ENCODE measurements at places on chromosomes 6 and 20. TPM values are rescaled to one million over a fixed set of nuclear protein-coding genes. Genes with fewer than 3 reads are reported as not detected.

The BMP2 gene
- 2.4 TPM for total RNA-seq

The FUT9 gene
- total RNA-seq, result not detected

The PPIL6 gene
- total RNA-seq, result 3.9 TPM

GRCh38 chr20:9269280-9269971 is 200.5 kb downstream of the PLCB4 start:
- no peak for DNase-seq

DNA sequence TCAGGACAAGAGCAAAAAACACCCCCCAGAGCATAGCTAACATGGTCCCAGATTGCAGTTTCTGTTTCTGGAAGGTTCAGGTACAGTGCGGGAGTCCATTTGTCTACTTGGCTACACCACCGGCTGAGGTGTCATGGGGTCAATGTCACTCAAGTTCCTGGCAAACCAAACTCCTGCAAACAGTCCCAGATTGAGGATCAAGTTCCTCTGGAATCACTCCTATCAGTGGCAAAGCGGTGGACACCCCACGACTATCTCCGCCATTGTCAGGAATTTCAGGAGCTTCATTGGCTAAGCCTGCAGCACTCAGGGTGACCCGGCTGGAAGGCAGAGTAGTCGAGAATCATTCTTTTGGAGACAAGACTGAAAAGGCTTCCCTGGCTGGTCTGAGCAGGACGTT is 41.8 kb downstream of the SLC22A1 start:
- no peak for DNase-seq

DNA sequence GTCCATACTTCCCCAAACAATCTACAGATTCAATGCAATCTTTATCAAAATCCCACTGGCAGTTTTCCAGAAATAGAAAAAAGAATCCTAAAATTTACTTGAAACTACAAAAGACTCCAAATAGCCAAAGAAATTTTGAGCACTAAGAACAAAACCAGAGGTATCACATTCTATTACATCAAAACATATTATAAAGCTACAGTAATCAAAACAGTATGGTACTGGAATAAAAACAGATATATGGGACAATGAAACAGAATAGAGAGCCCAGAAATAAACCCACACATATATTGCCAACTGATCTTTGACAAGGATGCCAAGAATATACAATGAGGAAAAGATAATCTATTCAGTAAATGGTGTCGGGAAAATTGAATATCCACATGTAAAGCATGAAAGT is 46.0 kb upstream of the FBXO30 start:
- DNase-seq, result no peak

DNA sequence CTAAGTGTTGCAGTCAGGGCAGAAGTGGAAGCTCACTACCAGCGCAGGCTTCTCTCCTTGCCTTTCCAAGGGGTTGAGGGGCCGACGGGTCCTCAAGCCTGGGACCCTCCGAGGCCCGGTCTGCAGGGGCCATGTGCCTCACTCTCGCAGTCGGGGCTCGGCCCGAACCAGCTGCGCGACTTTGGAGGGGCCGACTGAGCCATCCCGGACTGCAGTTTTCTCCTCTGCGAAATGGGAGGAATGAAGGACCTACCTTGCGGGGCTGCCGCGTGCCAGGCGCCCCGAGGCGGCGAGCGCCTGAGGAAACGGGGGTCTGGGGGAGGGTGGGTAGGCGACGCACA is 5.6 kb downstream of the LZTS3 start:
- no peak for DNase-seq

DNA sequence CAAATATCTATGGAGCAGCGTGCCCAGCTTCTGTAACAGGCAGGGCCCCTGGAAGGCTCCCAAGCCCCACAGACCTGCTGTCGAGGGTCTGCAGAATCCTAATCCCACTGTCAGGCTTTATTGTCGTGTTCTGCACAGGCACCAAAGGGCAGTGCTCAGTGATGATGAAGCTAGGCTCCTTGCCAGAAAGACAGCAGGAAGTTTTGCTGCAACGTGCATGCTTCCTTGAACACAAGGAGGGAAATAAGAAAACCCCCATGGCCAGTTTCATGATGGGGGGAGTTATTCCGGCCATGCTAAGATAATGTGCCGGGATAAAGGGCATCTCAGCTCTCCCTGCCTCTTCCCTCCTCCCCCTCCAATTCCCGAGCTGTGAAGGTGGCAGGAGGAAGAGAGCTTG is 109.4 kb upstream of the KCNG1 start:
- DNase-seq, result no peak

DNA sequence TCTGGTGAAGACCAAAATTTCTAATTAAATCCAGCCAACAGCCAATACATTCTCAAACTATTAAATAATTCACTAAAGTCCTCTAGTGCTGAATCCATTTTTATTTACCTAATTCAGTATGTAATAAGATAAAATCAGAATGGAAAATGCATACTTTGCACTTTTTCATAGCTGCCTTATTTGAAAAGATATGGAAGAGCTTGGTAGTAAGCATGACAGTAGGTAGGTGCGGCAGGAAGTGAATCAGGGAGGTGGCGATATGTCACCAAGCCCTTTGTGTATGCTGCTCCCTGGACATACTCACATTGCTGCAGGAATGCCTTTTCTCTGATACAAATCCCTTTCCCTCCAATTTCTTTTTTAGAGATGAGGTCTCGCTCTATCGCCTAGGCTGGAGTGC is 10.2 kb upstream of the TGM3 start:
- DNase-seq, result no peak

DNA sequence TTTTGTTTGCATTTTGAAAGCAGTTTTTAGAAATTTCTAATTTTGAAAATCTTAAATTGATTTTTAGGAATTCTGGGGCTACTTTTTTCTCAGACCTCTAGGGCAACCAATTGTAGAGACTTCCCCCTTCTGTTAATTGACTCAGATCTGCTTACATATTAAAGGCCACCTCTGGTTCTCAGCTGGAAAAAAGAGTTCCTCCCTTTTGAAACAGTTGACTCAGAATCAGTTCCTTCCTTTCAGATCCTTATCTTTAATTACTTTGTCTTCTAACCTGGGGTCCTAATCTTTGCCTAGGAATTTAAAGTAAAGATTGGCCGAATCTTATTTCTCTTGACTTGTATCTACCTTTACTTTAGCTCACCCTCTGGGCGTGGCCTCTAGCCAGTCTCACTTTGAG is 146.8 kb downstream of the LAMA2 start:
- DNase-seq, result no peak

DNA sequence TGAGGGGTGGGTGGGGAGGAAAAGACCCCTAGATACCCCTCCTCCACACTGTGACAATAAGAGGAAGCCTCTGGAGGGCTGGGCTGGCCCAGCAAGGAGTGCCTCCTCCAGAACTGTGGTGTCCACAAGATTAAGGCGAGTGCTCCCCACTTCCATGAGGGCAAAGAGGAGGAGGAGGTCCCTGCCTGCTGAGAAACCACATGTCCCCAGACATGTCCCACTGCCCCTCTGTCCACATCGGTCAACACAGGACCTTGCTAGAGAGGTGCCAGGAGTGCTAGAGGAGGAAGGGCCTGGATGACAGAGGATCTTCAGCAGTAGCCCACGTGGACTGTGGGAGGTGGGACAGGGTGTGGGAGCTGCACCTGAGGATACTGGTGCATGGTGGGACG is 3.1 kb downstream of the RAET1G start:
- no peak for DNase-seq
